ENCODE measurements at places on chromosomes 6 and 20. TPM values are rescaled to one million over a fixed set of nuclear protein-coding genes. Genes with fewer than 3 reads are reported as not detected.
A peak's percentile ranks its signal among the peaks of the same experiment; 100 is the strongest.

DNA sequence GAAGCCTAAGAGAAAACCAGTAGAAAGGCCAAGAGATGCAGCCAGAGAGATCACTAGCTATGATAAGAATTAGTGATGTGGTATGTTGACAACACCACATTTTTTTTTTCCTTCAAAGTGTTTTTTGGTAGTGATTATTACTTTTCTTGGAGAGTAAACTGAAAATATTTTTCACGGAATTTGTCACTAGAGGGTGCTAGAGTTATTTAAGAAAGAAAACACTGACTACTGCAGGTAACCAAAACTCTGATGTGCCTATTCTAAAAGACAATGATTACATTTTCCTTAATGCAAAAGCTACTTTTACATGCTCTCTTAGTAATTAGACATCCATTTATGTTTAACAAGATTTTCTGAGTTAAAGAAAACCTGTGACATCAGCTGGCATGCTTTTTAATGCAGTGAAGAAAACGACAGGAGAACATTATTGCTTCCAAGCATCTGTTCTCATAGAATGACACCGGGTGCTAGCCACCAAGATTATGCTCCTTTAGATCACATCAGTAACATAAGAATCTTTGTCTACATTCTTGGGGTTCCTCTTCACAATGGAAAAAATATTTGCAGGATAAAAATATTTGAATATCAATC lies 28.8 kb downstream of the RWDD2A start:
- no peak overlapping the region for H3K27ac ChIP-seq
- peak; percentile 18 for DNase-seq
- H3K4me1 ChIP-seq = no peaks in the 10 kb centered on the region
- H3K36me3 ChIP-seq = no peaks in the 10 kb centered on the region

- no peaks in the 10 kb centered on the region for H3K4me1 ChIP-seq
- no peak overlapping the region for H3K27ac ChIP-seq
- H3K27me3 ChIP-seq = no peaks in the 10 kb centered on the region
- H3K36me3 ChIP-seq = no peaks in the 10 kb centered on the region
- DNase-seq = no peak
These were observed 57.5 kb downstream of the SOBP start for GRCh38 chr6:107547451-107547840.

DNA sequence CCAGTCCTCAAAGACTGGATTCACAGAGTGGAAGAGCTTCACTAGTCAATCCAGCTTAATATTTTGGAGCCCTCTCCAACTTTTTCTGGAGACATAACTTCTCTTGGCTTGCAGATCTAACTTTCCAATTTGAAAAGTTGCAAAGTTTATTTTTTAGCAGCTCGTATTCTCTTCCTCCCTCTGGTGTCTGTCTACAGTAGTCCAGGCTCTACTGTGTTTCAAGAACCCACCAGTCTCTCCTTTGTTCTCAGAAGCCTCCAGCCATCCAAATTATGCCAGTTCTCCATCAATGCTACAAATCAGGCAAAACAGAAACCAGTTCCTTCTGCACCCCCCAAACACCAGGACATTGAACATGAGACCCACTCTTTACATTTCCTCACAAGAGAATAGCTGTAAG lies 376.1 kb upstream of the OPRM1 start:
- no peak overlapping the region for H3K27ac ChIP-seq
- no peak for DNase-seq
- no peaks in the 10 kb centered on the region for H3K36me3 ChIP-seq
- H3K4me3 ChIP-seq = no peak overlapping the region
- no peaks in the 10 kb centered on the region for H3K27me3 ChIP-seq

The CLDN20 gene
- total RNA-seq = not detected

DNA sequence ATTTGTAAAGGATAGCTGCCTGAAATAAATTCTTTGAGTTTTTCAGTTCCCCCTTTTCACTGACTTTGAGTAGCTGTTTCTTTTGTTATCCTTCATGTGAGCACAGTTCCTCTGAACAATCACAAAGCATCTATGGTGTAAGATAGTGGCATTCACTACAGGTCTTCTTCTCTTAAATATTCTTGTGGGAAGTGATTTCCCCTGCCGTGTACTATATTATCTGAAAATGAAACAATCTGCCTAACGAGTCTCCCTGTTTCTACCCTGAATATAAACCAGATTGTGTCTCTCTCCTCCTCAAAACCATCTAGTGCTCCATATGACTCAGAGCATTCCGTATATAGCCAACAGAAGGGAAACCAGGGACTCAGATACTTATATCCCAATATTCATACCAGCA lies 380.1 kb upstream of the SOX4 start:
- H3K36me3 ChIP-seq = no peaks in the 10 kb centered on the region
- H3K4me1 ChIP-seq = no peaks in the 10 kb centered on the region
- no peak for DNase-seq
- no peak overlapping the region for H3K4me3 ChIP-seq
- no peaks in the 10 kb centered on the region for H3K27me3 ChIP-seq

DNA sequence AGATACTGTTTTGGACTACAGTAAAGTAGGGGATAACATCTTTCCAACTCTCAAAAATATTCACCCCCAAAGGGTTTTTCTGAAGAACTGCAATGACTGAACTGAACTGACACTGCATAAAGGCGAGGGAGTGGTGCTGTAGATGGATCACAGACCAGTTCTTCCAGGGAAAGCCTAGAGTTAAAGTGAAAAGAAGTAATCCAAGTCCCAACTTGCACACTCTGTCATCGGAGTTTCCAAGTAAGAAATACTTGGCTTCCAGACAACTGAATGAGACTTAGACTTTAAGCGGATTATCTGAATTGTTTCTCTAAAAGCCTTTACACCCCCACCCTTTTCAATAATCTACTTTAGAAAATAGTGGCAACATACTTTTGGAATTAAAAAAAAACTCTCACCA lies 134.1 kb upstream of the PREP start:
- H3K27me3 ChIP-seq = no peaks in the 10 kb centered on the region
- DNase-seq = no peak
- H3K36me3 ChIP-seq = no peaks in the 10 kb centered on the region

The MAP7 gene
- total RNA-seq = 35.5 TPM

- H3K4me3 ChIP-seq = no peak overlapping the region
- DNase-seq = no peak
- no peak overlapping the region for H3K27ac ChIP-seq
- no peaks in the 10 kb centered on the region for H3K4me1 ChIP-seq
These were observed 49.1 kb upstream of the OPRM1 start for GRCh38 chr6:153989989-153990388.

The ADTRP gene
- total RNA-seq = 0.86 TPM

- H3K27ac ChIP-seq = no peak overlapping the region
- no peak overlapping the region for H3K4me3 ChIP-seq
- H3K4me1 ChIP-seq = no peaks in the 10 kb centered on the region
These were observed 14.1 kb upstream of the TFAP2D start for GRCh38 chr6:50699051-50699775.

- no peak overlapping the region for H3K4me3 ChIP-seq
- H3K27ac ChIP-seq = no peak overlapping the region
- DNase-seq = no peak
These were observed 68.3 kb downstream of the SMLR1 start for GRCh38 chr6:130895516-130895915.

DNA sequence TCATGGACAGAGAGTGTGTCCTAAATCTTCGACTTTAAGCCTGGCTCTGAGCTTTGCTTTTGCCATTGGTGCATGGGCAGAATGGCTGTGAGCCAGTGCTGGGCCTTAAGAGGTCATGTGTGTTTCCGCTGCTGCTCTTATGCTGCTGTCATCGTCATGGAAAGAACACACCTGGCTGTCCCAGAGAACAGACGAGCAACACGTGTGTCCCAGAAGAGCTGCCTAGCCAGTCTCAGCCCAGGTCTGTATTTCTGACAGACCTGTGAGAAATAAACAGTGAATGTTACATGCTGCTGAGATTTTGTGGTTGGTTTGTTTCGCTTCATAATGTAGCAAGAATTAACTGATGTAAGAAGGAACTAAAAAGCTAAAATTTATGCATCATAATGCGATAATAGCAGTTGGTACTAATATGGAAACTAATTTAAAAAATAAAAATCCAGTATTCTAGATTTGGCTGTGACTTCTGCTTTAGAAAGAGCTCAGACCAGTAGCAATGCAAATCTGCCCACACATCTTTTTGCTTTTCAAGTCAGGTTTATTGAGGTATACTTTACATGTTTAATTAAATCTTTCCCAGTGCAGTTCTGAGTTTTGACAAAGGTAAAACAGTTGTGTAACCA lies 11.5 kb upstream of the SCP2D1 start:
- DNase-seq = no peak
- no peak overlapping the region for H3K27ac ChIP-seq
- H3K27me3 ChIP-seq = no peaks in the 10 kb centered on the region
- no peaks in the 10 kb centered on the region for H3K4me1 ChIP-seq
- no peaks in the 10 kb centered on the region for H3K36me3 ChIP-seq
- H3K4me3 ChIP-seq = no peak overlapping the region

DNA sequence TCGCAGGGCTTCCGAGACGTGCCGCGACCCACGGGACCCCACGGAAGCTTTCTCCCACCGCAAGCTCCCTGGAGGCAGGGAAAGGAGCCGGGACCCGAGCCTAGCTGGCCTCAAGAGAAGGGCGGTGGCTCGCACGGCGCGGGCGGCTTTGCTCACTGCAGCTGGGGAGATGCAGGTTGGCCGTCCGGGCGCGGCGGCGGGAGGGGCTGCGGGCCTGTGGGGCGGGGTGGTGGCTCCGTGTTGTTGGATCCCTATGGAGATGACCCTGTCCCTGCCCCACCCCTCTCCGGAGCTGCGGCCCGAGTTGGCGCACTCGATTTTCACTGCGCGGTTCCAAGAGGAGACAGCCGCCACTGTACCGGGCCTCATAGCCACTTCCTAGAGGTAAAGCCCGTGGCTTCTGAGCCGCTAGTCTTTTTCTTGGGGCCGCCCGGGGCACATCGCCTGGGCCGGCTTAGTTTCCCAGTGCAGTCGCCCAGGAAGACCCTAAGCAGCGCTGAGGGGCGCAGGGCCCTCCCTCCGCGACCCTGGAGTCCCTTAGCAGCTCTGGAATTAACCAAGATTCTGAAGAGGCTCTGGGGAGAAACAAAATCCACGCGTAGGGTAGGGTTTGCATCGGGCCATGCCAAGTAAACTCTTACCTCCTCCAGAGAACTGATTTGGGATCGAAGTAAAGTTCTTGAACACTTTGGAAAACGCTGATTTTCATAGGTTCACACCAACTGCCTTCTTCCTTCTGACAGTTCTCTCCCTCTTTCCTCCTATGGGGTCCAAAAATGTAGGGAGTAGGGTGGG lies at the start of gene ECT2L:
Gene ECT2L, plus strand, starts transcription at position 279 of the 795 bp plus-strand sequence. CDS start 17,188 bp downstream, outside the sequence.
- H3K27ac ChIP-seq = no peak within 1 kb of the TSS
- H3K4me3 ChIP-seq = no peak within 1 kb of the TSS
- H3K4me1 ChIP-seq = peaks cover 4% of the 10 kb centered on the region

The FAM83C gene
- not detected for total RNA-seq

The FAM120B gene
- 25.2 TPM for total RNA-seq

The SLC22A16 gene
- total RNA-seq = not detected

GRCh38 chr6:56475736-56476457 lies 166.8 kb downstream of the DST start:
- no peak overlapping the region for H3K4me3 ChIP-seq
- no peak overlapping the region for H3K27ac ChIP-seq
- H3K4me1 ChIP-seq = no peaks in the 10 kb centered on the region
- no peak for DNase-seq
- H3K36me3 ChIP-seq = peaks cover 20% of the 10 kb centered on the region

- no peak overlapping the region for H3K27ac ChIP-seq
- H3K36me3 ChIP-seq = no peaks in the 10 kb centered on the region
- no peaks in the 10 kb centered on the region for H3K4me1 ChIP-seq
These were observed 17.9 kb downstream of the ABHD12 start for GRCh38 chr20:25372584-25373336.

The PPP1R14C gene
- total RNA-seq = 7.8 TPM

The RAB44 gene
- total RNA-seq = 0.05 TPM

- DNase-seq = no peak
- no peaks in the 10 kb centered on the region for H3K4me1 ChIP-seq
- no peak overlapping the region for H3K27ac ChIP-seq
These were observed 73.9 kb downstream of the ALDH5A1 start for GRCh38 chr6:24568683-24569082.

The SESN1 gene
- 9.3 TPM for total RNA-seq

The KCNK15 gene
- total RNA-seq = not detected

- H3K4me3 ChIP-seq = no peak overlapping the region
- no peaks in the 10 kb centered on the region for H3K27me3 ChIP-seq
- DNase-seq = no peak
- no peak overlapping the region for H3K27ac ChIP-seq
- H3K36me3 ChIP-seq = no peaks in the 10 kb centered on the region
- no peaks in the 10 kb centered on the region for H3K4me1 ChIP-seq
These were observed 13.4 kb upstream of the HIVEP2 start for GRCh38 chr6:142958343-142958742.

The MYL9 gene
- 49.3 TPM for total RNA-seq

GRCh38 chr20:58143531-58143930 lies 84.9 kb downstream of the ANKRD60 start:
- no peak overlapping the region for H3K27ac ChIP-seq
- no peak for DNase-seq
- no peaks in the 10 kb centered on the region for H3K4me1 ChIP-seq
- no peak overlapping the region for H3K4me3 ChIP-seq

DNA sequence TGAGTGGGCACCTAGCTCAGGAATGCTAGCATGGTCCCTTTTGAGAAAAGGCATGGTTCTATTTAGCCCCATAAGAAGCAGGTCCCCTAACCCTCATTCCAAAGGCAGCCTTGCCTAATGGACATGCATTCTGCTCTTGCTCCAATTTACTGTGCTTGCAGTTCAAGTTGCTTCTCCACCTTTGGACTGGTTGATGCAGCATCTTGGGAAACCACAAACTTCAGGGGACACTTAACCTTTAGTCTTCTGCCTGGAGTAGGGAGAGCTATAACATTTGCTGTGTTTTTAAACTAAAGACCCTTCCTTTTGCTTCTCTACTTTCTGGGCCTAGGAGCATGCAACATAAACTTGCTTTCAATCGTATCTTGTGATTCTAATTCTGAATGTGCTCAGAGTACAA lies 5.1 kb upstream of the PHF3 start:
- H3K27me3 ChIP-seq = no peaks in the 10 kb centered on the region
- H3K4me3 ChIP-seq = no peak overlapping the region
- H3K4me1 ChIP-seq = 0 out of 2 replicates have a peak, but pooled peaks cover 3% of the 10 kb centered on the region
- H3K36me3 ChIP-seq = no peaks in the 10 kb centered on the region
- DNase-seq = no peak
- H3K27ac ChIP-seq = no peak overlapping the region

- H3K4me1 ChIP-seq = no peaks in the 10 kb centered on the region
- H3K27me3 ChIP-seq = no peaks in the 10 kb centered on the region
- no peaks in the 10 kb centered on the region for H3K36me3 ChIP-seq
These were observed 16.4 kb downstream of the PRSS16 start for GRCh38 chr6:27263886-27264285.

The PNLDC1 gene
- total RNA-seq = 0.37 TPM

GRCh38 chr6:136958168-136958567 lies 36.1 kb downstream of the SLC35D3 start:
- DNase-seq = no peak
- H3K4me1 ChIP-seq = no peaks in the 10 kb centered on the region
- H3K4me3 ChIP-seq = no peak overlapping the region
- H3K27ac ChIP-seq = no peak overlapping the region

The CST9L gene
- total RNA-seq = not detected

The VAPB gene
- 51.1 TPM for total RNA-seq
